ENCODE measurements at places on chromosomes 1 and 21. TPM values are rescaled to one million over a fixed set of nuclear protein-coding genes. Genes with fewer than 3 reads are reported as not detected.

The PATJ gene
- 2.9 TPM for total RNA-seq

The KCNE2 gene
- not detected for total RNA-seq

The NEXN gene
- 11.0 TPM for total RNA-seq

The LEFTY1 gene
- total RNA-seq = 0.61 TPM

The SV2A gene
- 0.12 TPM for total RNA-seq

The IGSF3 gene
- 18.6 TPM for total RNA-seq

The PLA2G2C gene
- not detected for total RNA-seq

The CCDC27 gene
- total RNA-seq = not detected

The SPRR1B gene
- total RNA-seq = not detected

The CCDC24 gene
- total RNA-seq = 7.8 TPM

Data from A549 treated with dexamethasone at 1 μM for 4 hours (cell line).